Germinal center (tissue), 1 donor: ENCODE measurements at places on chromosomes 6 and 20.
A peak's percentile ranks its signal among the peaks of the same experiment; 100 is the strongest.

GRCh38 chr6:51842804-51843378 lies 244.5 kb downstream of the PKHD1 start:
- DNase-seq, result no peak

DNA sequence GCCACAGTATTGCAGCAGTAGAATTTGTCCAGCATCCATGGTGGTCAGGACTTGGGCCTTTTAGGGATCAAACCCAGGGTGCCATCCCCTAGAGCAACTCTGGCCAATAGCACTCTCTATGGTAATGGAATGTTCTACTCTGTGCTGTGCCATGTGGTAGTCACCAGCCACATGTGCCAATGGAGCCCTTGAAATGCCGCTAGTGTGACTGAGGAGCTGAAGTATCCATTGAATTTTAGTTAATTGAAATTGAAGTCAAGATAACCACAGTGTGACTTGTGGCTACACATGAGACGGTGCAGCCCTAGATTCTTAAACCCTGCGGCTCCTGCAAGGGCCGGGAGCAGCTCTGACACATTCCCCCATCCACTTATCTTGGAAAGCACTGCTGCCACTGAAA lies 54.6 kb downstream of the SLC2A10 start:
- DNase-seq, result no peak

DNA sequence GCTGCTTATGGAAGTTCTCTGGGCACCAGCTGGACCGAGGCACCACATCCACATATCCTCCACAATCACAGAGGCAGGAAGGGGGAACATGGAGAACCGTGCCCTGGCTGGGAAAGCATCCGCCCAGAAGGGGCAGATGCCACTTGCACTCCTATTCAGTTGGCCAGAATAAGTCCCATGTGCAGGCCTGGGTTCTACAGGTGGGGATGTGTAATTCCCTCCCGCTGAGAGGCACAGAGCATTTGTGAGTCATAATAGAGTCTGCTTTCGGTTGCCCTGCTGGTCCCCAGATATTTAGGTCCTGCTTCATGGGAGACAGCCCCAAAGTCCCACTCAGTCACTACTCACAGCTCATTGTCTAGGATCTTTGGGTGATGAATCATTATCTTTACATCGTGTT lies 104.0 kb downstream of the PHACTR3 start:
- DNase-seq, result no peak

- DNase-seq, result no peak
Observed at GRCh38 chr20:32858189-32858588, 534 bp upstream of the EFCAB8 start.

GRCh38 chr6:87277123-87277522 lies 45.3 kb upstream of the SMIM8 start:
- DNase-seq, result peak; percentile 6

GRCh38 chr20:33531047-33531877 lies 41.4 kb downstream of the CBFA2T2 start:
- no peak for DNase-seq

GRCh38 chr6:63516186-63516944 lies 55.9 kb upstream of the LOC128125822 start:
- no peak for DNase-seq

DNA sequence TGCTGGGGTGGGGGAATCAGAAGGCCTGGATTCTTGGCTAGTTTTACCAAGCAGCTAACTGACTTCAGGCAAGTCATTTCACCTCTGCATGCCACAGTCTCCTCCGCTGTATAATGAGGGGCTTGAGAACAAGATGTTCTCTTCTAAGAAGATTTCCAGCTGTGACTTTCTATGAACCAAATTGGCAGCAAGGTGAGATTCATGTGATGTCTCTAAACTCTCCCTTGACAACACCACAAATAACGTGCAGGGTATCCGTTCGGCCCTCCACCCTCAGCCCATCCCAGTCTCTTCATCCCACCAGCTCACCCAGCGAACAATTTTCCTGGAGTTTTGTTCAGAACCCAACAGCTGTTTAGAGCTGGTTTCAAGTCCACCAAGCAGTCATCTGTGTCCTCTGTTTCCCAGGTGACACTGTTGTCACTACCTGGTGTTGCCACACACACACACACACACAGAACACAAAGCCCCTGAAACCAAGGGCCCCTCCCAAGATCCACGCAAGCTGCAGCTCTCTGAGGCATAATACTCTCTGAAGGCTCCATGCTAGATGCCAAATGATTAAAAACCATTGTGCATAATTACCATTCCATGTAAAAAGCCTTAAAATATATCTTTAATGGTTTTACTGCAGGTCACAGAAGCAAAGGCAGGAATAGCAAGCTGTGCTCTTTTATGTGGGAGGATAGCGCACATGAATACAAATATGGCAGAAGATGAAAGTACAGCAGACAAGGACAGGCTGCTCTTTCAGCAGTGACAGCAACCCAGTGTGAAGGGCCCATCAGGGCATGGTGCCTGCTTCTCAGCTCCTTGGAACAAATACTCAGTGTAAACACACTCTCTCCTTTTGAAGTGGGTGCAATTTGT lies 48.2 kb downstream of the ARHGAP18 start:
- DNase-seq, result no peak

DNA sequence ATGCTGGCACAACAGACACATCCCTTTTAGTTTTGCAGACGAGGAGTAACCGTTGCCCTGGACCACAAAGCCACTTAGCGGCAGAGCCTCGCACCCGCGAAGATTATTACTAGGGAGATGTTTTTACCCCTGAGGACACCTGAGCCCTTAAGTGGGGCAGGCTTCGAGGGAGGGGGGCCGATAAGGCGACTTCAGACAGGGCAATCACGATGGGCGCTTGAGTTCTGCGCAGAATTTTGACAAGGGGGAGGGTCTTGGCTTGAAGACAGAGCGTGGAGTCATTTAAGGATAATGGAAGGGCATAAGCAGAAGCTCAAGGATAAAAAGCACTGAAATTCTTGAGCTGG lies 650 bp upstream of the TTK start:
- peak; percentile 4 for DNase-seq

- no peak for DNase-seq
Observed at GRCh38 chr6:97864366-97864765, 581.4 kb upstream of the MMS22L start.

DNA sequence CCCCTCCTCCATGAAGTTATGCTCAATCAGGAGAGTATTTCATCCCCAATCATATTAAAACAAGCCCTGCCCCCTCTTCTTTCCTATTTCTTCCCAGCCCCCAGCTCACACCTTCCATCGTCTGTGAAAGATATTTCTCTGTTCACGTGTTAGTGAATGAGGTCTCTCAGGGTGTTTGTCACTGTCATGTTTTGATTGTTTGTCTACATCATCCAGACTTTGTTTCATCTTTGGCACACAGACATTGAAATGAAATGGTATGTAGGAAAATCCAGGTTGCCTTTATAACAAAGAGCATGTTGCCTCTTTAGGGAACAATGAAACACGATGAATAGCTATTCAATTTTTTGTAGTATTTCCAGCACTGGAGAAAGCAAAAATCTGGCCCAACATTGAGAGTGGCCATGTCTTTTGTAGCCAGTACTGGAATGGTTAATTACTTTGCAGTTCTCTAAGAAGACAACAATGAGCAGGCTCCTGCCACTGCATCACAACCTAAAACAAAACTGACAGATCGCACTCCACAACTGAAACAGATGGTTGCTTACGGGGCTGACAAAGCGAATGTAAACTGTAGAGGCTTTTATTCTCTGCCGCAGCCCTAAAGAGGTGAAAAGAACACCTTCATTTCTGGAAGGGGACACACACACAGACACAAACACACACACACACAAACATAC lies 543.6 kb upstream of the CITED2 start:
- no peak for DNase-seq

- DNase-seq, result no peak
Observed at GRCh38 chr6:115610696-115611095, 450.0 kb downstream of the FRK start.

DNA sequence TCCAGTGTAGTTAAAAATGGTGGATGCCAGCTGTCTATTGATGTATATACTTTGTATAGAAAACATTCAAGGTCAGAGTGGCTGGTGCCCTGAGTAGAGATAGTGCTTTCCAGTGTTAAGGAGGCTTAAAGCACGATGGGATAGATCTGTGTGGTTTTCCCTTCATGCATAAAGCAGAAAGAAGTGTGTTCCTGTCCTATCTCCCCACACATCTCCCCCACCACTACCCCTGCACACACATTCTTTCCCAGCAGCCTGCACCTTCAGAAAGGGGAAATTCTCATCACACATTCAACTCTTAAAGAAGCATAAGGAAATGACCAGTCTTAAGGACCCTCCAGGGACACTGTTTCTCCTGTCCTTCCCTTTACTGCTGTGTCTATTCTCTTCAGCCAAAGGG lies 221.7 kb upstream of the TAB2 start:
- no peak for DNase-seq

DNA sequence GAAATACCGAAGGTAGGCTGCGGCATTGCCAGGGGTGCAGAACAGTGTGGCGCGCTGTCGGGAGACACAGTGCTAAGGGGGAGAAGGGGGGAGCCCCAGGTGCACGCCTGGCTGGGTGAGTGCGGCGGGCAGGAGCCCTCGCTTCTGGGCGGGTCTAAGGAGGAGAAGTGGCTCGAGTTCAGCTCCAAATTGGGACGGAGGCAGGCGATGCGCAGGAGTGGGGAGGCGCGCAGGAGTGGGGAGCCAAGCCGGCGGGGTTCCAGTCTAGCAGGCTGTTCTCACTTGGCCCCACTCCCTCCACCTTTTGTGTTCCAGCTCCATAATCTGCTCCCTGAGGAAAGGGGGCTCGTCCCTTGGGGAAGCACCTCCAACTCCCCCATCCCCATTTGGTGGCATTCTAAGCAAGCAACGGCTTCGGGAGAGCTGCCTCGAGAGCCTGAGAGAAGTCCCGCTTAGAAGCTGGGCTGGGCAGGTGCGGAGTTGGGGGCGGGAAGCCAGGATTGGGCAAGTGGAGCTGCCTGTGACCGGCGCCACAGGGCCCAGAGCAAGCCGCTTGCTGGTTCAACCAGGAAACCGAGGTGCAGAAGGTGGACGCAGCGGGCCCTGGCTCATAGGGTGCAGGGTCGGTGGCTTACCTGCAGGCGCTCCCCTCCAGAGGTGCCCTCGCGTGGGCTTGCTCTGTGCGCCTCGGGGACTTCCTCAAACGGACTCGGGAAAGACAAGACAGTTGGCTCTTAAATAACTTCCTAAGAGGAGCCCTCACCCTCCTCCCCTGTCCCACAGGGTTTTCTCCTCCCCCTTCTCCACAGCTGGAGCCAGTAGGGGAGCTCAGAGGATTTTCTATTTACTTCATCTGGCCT lies at the start of gene F13A1:
TSS of gene F13A1 (minus strand) at position 711 of the 860 bp plus-strand sequence. CDS start 1,998 bp downstream, outside the sequence.
- DNase-seq, result peak; percentile 60
